Astrocyte (in vitro differentiated cells and primary cell): ENCODE measurements at places on chromosomes 2 and 18. TPM values are rescaled to one million over a fixed set of nuclear protein-coding genes. Genes with fewer than 3 reads are reported as not detected.

DNA sequence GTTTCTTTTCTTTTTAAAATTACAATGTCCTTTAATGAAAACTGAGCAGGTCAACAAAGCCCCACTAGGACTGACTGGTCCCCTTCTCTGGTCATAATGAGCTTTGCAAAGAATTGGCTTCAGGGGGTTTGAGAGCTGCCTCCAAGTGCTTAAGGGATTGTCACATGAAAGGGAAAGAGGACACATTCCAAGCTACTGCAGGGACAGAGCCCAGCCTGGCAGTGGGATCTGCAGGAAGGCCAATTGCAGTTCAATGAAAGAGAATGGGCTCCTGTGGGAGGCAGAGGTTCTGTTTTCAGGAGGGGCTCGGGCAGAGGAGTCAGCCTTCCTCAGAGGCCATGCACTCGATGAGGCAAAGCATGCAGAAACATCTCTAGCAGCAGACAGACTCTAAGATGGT is 84.1 kb upstream of the ACKR3 start:
- no peaks in the 10 kb centered on the region for H3K36me3 ChIP-seq
- H3K27me3 ChIP-seq = no peaks in the 10 kb centered on the region
- no peaks in the 10 kb centered on the region for H3K4me1 ChIP-seq
- H3K4me3 ChIP-seq = no peak overlapping the region
- DNase-seq = no peak
- no peak overlapping the region for H3K27ac ChIP-seq

- H3K4me1 ChIP-seq = no peaks in the 10 kb centered on the region
- no peak overlapping the region for H3K4me3 ChIP-seq
- H3K27me3 ChIP-seq = no peaks in the 10 kb centered on the region
- H3K36me3 ChIP-seq = no peaks in the 10 kb centered on the region
These were observed 18.4 kb upstream of the ZNF638 start for GRCh38 chr2:71313016-71313766.

GRCh38 chr2:85997017-85997970 is 108.4 kb downstream of the POLR1A start:
- H3K27me3 ChIP-seq = no peaks in the 10 kb centered on the region
- no peak overlapping the region for H3K4me3 ChIP-seq
- peaks cover 50% of the 10 kb centered on the region for H3K4me1 ChIP-seq
- H3K27ac ChIP-seq = peak overlapping the region; percentile 95

DNA sequence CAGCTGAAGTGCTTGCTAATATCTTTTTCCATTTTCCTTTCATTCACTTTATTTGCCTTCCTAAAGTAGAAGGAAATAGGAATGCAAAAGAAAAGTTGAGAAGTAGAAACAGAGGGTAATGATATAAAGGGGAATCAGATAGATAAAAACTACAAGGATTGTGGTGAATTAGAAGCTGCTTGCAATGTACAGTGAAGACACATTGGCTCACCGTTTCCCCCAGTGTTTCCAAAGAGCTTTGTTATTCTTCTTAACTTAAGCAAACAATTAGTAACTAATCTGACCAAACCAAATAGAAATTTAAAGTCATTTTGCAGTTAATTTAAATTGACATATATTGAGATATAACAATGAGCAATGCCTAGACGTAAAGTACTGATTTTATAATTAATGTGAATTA is 63.4 kb downstream of the RELCH start:
- no peaks in the 10 kb centered on the region for H3K4me1 ChIP-seq
- peaks cover 4% of the 10 kb centered on the region for H3K36me3 ChIP-seq
- no peak for DNase-seq
- no peaks in the 10 kb centered on the region for H3K27me3 ChIP-seq

DNA sequence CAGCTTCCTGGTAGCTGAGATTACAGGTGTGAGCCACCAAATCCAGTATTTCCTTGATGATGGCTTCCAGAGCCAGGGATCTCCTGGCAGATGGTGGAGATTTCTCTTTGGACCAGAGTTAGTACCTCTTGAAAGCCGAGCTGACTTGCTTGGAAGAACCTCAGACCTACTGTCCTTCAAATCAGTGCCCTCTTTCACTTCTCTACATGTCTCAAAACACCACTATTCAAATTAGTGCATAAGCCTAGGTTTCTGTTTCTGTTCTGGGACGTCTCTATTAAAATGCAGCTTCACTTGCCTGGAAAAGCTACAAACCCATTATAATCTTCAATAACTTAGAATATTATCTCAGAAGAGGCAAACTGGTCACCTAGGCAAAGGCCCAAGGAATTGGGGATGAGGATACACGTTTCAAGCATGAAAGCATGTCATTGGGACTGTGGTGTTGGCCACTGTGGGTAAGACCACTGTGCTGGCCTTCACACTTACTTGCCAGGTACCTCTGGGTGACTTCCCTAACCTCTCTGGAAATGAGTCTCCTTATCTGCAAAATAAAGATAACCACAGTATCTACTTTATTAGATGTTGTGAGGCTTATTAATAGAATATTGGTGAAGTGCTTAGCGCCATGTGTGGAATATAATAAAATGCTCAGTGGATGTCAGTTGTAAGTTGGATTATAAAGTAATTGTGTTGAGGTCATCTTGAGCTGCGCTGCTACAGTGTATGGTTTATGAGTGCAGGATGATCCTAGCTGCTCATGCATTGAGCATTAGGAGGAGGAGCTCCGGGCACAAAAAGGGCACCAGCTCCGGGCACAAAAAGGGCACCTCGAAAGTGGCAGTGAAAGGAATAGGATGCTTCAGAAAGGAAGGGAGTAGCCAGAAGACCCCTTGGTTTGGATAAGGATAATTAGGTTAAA is 84.5 kb downstream of the DOCK10 start:
- DNase-seq = no peak
- no peak overlapping the region for H3K4me3 ChIP-seq
- H3K27ac ChIP-seq = no peak overlapping the region
- no peaks in the 10 kb centered on the region for H3K27me3 ChIP-seq
- H3K4me1 ChIP-seq = no peaks in the 10 kb centered on the region

- no peak for DNase-seq
- no peak overlapping the region for H3K4me3 ChIP-seq
- H3K27ac ChIP-seq = no peak overlapping the region
- H3K4me1 ChIP-seq = no peaks in the 10 kb centered on the region
These were observed 41.5 kb downstream of the PRELID3A start for GRCh38 chr18:12449051-12449785.

DNA sequence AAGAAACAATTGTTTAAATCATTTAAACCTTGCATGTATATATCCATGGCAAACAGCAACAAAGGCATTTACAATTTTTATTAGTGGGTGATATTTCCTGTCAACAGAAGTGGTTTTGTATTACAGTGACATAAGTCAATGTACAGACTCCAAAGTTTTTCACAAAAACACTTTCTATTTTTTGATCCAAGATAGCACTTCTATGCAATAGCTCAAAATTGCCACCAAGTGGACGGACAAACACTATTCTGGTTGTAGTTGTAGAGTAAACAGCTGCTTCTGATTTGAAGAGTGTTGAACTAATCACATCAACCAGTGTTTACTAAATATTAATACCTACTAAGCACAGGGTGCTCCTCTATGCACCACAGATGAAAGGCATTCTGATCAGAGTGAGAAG is 421.4 kb downstream of the NCKAP5 start:
- H3K27me3 ChIP-seq = no peaks in the 10 kb centered on the region
- no peak for DNase-seq
- H3K27ac ChIP-seq = no peak overlapping the region
- H3K4me1 ChIP-seq = no peaks in the 10 kb centered on the region
- no peaks in the 10 kb centered on the region for H3K36me3 ChIP-seq

GRCh38 chr18:45201489-45201888 is 413.8 kb upstream of the SLC14A2 start:
- H3K27me3 ChIP-seq = no peaks in the 10 kb centered on the region
- no peak overlapping the region for H3K4me3 ChIP-seq
- H3K36me3 ChIP-seq = no peaks in the 10 kb centered on the region
- no peak overlapping the region for H3K27ac ChIP-seq
- peaks cover 5% of the 10 kb centered on the region for H3K4me1 ChIP-seq

DNA sequence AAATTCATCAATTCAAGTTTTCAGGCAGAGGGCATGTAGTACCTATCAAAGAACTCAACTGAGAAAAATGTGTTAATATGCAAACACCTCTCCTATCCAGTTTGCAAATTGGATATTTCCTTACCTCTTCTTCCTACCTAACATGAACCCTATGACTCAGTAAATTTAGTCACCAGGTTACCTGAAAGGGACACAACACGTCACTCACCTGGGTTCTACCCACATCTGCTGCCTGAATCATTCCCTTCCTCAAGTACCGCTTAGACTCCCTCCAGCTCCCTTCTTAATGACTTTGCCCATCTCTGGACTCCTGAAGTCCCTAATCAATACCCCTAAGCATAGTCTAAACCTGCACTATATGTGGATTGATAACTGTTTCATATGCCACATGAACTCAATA is 10.4 kb downstream of the ANKRD44 start:
- H3K4me1 ChIP-seq = no peaks in the 10 kb centered on the region
- H3K27ac ChIP-seq = no peak overlapping the region
- DNase-seq = no peak
- H3K36me3 ChIP-seq = no peaks in the 10 kb centered on the region
- no peak overlapping the region for H3K4me3 ChIP-seq

The KLHL41 gene
- total RNA-seq = not detected in 2 replicates

The SLC9A4 gene
- total RNA-seq = 0.07 and 0.09 TPM in 2 replicates

The EEF1B2 gene
- 518 and 546 TPM in 2 replicates for total RNA-seq

The FEV gene
- not detected in 2 replicates for total RNA-seq

The NYAP2 gene
- total RNA-seq = 0.14 and 0.19 TPM in 2 replicates
